ENCODE measurements at places on chromosomes 6 and 20.

GRCh38 chr6:39517756-39518155 is 195.3 kb upstream of the KCNK16 start:
- DNase-seq, result no peak

GRCh38 chr6:97128507-97128906 is 154.5 kb downstream of the MMS22L start:
- DNase-seq, result no peak

GRCh38 chr6:122068291-122068769 is 331.1 kb upstream of the HSF2 start:
- no peak for DNase-seq

- no peak for DNase-seq
These were observed 7.8 kb downstream of the NAA20 start for GRCh38 chr20:20024942-20025341.

DNA sequence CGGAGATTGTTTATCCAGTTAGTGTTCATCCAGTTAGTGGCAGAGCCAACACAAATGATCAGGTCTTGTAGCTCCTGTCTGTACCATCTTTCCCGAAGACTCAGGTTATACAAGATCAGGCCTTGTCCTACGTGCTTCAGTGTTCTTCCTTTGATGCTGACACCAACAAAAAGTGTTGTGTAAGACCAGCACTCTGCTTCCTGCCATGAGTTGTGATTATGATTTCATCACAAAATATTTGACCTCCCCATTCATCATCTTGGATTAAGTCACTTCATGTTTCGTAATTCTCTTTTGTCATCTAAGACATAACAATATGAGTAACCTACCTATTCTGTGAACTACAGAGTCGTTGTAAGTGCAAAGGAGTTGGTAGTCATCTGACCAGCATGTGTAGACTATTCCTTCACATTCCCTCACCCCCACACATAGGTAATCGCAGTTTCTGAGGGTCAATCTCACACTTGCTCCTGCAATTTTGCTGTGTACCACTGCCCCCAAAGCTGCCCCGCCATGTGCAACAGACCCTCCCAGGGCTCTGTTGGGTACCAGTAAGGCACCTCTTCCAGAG is 135.6 kb upstream of the SLC22A23 start:
- no peak for DNase-seq

All from endothelial cell (in vitro differentiated cells).